Brain (organoid and tissue), 16 donors: ENCODE measurements at places on chromosomes 1 and 21. TPM values are rescaled to one million over a fixed set of nuclear protein-coding genes. Genes with fewer than 3 reads are reported as not detected.
A peak's percentile ranks its signal among the peaks of the same experiment; 100 is the strongest.

DNA sequence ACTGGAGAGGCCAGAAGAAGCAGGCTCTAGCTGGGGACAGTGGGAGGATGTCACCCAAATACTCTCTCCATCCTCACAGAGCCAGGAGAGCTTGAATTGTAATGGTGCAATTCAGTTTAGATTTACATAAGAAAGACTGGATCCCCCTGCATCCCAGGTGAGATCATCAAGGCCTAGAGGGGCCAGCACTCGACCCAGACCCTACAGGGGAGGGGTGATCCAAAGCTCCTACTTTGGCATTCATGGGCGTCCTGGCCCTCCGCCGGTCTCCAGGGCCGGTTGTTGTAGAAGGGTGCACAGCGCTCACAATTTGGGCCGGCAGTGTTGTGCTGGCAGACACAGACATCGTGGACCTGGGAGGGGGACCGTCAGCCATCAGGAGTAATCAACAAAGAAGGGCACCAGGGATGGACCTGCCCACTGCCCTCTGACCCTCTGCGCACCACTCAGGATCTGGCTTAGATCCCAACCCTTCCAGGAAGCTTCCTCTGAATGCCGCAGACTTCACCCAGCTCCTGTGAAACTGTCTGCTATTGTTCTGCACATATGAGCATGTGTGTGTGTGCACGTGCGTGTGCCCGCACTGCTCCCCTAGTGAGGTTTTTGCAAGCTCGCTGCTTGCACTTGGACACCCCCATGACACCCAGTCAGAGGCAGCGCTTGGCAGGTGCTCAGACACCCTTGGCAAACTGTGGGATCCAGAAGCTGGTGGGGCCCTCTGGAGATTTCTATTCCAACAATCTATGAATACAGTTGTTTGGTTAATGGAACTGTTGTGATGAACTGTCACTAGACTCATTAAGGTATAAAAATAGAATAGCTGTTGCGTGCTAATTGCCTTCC is 21.6 kb downstream of the LAMB3 start:
- no peak for DNase-seq

- DNase-seq = peak; percentile 74
These were observed 199.7 kb downstream of the CAMTA1 start for GRCh38 chr1:6984986-6985385.

DNA sequence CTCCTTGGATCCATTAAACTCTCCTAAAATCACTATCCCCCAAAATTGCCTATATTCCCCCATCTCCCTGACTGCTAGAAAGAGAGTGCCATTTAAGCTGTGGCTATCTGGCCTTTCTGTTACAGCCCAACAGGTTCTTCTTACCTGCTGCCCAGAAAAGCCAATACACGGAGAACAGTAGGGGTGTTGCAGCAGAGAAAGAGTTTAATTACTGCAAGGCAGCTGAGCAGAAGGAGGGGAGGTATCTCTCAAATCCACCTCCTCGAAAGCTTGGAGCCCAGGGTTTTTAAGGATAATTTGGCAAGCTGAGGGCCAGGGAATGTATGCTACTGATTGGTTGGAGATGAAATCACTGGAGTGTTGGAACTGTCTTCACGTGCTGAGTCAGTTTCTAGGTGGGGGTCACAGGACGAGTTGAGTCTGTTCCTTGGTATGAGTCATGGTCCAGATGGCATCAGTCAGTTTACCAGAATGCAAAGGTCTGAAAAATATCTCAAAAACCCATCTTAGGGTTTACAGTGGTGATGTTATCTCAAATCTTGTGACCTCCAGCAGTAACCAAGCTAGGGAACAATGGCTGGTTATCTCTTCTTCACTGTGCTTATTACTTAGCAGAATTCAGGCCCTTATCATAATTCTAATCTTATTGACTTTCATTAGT is 89.8 kb downstream of the SMYD3 start:
- DNase-seq = no peak

GRCh38 chr1:71618191-71618590 is 537.4 kb upstream of the ZRANB2 start:
- no peak for DNase-seq

- DNase-seq = no peak
These were observed 78.0 kb upstream of the ATP5PO start for GRCh38 chr21:33993286-33994231.

DNA sequence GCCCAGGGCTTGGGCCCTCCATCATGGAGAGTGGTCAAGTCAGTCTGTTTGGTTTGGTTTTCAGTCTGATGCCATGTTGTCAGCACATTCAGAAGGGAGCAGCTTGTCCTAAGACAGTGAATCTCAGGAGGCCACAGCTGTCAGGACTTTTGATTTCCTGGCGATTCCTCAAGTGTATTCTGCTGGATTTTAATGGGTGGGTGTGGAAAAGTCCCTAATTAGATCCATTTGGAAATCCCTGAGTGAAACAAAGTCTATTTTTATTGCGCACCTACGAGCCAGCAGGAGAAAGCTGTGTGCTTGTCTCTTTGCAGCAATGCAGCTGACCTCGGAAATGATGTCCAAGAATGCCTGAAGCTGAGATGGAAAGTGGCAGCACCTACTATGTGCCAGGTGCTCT is 21.6 kb upstream of the FHAD1 start:
- no peak for DNase-seq

DNA sequence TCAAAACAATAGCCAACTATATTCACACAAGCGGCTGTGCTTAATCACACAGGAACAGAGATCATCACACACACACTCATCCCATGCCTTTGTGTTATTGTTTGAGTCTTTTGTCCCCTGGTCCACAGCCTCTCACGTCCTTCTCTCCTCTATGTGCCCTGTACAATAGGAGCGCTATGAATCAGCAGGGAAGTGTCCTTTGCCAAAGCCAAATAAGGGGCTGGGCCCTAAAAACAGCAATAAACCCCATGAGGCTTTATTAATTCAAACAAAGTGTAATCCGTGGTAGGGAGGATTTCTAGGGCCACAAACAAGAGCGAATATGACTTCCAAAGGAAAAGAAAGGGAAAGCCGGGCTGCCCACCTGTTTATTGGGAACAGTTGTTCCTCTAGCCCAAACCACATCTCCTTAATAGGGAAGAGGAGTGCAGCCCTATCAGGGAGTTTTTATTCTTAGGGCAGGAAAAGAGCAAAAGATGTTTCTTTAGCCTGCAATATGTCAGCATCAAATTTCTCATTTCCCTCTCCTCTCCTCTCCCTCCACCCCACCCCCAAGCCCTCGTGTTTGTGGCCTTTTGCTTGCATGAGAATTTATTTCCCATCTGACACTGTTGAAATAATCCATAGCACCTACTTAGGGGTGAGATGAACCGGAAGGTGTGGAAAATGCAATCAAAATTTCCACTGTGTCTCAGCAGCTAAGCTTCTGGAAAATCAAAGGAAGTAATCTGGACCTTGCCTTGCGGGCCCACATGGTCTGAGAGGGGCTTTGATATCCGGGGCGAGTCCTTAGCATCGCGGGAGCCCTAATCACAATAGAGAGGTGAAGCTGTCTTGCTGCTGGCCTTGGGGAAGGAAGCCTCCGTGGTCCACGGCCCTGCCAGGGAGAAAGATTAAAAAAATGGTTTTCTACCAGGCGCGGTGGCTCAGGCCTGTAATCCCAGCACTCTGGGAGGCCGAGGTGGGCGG is 45.3 kb upstream of the ITPKB start:
- DNase-seq = no peak

- no peak for DNase-seq
These were observed 12.3 kb upstream of the SLC25A34 start for GRCh38 chr1:15723631-15724246.

GRCh38 chr1:160131803-160132565 is 16.4 kb downstream of the ATP1A2 start:
- no peak for DNase-seq

DNA sequence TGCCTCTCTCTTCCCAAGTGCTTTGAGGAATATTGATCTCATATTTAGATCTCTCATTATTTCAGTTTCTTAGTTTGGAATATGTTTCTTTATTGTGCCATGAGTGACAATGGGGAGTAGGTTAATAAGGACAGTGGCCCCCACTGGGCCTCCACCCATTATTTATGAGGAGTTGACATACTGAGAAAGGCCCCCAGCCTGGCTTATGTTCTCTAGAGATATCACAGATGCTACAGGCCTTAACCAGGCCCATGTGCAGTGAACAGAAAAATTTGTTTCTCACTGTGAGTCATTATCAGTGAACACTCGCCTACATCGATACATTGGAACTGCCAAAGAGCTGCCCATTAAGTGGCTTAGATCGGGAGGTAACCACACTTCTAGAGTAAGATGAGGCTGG is 35.7 kb upstream of the SYT6 start:
- no peak for DNase-seq

DNA sequence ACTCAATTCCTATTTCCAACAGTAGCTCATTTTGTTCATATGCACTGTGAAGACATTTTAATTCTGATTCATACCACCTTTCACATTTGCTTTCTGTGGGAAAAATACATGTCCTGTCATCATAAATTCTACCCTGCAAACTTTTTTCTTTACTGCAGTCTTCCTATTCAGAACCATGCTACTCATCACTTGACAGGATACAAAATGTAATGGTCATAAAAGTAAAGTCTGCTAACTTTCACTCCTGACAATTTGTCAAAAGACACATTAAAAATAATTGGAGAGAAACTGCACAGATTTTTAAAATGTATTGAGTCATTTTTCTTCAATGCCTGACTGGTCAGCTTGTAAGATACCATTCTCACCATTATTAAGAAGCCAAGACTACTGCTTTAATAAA is 1817.1 kb downstream of the BRINP3 start:
- DNase-seq = peak; percentile 4

DNA sequence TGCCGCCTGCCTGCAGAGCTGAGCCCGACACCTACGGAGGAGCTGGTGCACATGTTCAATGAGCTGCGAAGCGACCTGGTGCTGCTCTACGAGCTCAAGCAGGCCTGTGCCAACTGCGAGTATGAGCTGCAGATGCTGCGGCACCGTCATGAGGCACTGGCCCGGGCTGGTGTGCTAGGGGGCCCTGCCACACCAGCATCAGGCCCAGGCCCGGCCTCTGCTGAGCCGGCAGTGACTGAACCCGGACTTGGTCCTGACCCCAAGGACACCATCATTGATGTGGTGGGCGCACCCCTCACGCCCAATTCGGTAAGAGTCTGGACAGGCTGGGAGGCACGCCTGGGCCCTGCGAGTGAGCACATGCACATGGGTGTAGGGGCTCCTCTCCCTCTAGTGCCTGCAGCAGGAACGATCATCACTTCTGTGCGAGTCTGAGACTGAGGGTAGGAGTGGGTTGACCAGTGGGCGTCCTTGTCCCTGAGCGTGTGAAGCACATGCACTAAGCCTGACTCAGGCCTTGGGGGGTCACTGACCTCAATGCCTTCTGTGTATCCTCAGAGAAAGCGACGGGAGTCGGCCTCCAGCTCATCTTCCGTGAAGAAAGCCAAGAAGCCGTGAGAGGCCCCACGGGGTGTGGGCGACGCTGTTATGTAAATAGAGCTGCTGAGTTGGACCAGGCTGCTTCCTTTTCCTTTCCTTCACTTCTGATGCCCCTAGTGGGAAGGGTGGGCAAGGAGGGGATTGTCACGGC is 6.9 kb downstream of the DMAP1 start:
- DNase-seq = no peak

- peak; percentile 69 for DNase-seq
These were observed 280.7 kb downstream of the LMX1A start for GRCh38 chr1:165075725-165076370.

DNA sequence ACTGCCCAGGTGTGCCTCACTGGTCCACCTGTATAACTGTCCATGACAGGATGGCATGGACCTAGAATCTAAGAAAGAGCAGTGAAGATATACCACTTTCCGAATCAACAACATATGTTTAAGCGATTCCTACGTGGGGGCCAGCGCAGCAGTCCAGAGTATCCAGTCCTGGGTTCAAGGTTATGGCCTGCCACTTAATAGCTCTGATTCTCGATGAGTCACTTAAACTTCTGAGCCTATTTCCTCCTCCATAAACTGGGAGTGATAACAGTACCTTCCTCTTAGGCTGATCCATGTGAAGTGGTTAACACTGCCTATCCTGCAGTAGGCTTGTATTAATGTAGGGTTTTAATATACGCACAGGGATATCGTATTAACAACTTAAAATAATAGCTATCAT is 2.8 kb downstream of the STPG1 start:
- no peak for DNase-seq

- no peak for DNase-seq
These were observed 1371.0 kb downstream of the KCNT2 start for GRCh38 chr1:195236991-195237889.

DNA sequence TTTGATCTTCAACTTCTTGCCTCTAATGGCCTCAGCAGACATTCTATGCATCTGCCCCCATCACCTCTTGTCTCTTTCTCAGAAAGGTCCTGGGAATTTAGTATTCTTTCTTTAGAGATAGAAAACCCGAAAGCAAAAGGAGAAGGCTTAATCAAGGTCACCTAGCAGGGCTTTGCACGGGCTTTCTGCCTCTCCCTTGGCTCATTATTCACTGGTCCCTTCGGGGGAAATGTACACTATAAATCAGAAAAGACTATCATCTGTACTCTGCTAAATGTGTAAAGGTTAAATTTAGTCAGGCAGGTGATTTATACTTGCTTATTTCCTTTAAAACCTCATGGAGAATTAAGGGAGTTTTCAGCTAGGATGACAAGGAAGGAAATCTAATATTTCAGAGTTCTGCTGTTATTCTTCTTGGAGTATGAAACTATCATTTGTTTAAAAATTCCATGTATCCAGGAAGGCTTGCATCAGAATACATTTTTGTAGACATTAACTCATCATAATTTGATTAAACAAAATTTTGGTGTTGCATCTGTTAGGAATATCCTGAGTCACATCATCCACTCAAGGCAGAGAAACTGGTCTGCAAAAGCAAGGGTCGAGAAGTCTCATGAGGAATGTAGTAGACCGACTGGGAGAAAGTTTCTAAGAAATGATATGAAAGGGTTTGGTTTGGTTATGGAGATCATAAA is 124.6 kb downstream of the GABPA start:
- DNase-seq = peak; percentile 61

UMODL1 gene
- polyA plus RNA-seq = 3.3 TPM

OLIG2 gene
- polyA plus RNA-seq = 33.3 TPM

MARK1 gene
- 11.9 TPM for polyA plus RNA-seq

PPFIA4 gene
- 6.7 TPM for polyA plus RNA-seq

OR2T33 gene
- polyA plus RNA-seq = not detected

CHIA gene
- not detected for polyA plus RNA-seq

BCAN gene
- 81.5 TPM for polyA plus RNA-seq

TCHHL1 gene
- not detected for polyA plus RNA-seq

FAM72B gene
- 12.5 TPM for polyA plus RNA-seq

RNU1-4 gene
- not detected for polyA plus RNA-seq
